ENCODE measurements at places on chromosomes 6 and 20.

GRCh38 chr6:98976674-98977385 is 29.1 kb upstream of the FBXL4 start:
- no peak for DNase-seq

DNA sequence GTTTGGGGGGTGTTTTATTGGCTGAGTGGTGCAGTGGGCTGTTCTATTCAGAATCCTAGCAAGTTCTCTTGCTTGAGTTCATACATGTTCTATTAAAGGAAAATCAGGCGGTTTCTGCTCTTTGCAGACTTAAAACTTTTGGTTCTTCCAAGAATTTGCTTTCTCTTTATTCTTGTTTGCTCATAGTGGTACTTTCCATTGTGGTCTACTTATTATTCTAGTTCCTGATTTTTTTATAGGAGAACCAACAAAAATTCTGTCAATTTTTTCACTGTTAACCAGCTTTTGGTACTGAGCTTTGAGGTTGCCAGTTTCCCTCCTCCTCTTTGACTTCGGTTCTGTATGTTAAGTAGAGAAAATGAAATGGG is 6.7 kb downstream of the AFDN start:
- no peak for DNase-seq

DNA sequence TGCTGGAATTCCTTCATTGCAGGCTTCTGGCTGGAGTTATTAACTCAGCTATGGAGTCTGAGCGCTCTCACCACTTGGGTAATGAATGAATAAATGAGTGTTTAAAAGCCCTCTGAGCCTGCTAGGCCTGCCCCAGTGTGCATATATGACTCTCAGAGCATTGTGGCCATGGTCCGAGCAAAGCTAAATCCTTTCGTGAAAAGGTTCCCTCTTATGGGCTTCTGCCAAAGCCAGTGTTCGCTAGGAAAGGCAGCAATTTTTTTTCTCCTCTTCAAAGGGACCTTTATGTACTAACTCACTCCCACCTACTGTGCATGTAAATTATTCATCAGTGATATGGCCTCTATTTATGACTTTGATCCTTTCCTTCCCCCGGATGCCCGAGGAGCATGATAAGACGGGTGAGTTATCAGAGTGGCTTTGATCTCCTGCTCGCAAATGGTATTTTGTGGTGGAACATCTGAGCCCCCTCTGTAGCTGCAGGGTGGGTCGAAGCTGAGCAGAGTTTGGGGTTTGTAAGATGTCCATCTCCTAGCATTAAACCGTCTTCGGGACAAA is 88.6 kb downstream of the LINC00237 start:
- DNase-seq: no peak

- DNase-seq: no peak
Measured at GRCh38 chr20:32960849-32961731, 43.1 kb downstream of the SUN5 start.

- DNase-seq: no peak
Measured at GRCh38 chr6:11491596-11492463, 45.7 kb upstream of the TMEM170B start.

- DNase-seq: no peak
Measured at GRCh38 chr20:56391037-56391436, 978 bp downstream of the AURKA start.

DNA sequence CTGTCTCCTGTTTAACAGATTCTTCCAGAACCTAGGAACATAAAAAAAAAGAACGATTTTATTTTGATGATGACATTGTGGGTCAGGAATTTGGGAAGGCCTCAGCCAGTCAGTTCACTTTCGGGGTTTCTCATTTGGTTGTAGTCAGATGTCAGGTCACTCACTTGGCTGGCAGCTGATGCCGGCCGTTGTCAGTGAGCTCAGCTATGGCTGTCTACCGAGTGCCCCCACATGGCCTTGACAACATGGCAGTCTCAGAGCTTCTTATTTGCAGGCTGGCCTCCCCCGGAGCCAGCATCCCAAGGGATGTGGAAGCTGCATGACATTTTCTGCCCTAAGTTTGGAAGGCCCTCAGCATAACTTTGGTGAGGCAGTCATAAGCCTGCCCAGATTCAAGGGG is 11.5 kb downstream of the RNF217 start:
- no peak for DNase-seq

DNA sequence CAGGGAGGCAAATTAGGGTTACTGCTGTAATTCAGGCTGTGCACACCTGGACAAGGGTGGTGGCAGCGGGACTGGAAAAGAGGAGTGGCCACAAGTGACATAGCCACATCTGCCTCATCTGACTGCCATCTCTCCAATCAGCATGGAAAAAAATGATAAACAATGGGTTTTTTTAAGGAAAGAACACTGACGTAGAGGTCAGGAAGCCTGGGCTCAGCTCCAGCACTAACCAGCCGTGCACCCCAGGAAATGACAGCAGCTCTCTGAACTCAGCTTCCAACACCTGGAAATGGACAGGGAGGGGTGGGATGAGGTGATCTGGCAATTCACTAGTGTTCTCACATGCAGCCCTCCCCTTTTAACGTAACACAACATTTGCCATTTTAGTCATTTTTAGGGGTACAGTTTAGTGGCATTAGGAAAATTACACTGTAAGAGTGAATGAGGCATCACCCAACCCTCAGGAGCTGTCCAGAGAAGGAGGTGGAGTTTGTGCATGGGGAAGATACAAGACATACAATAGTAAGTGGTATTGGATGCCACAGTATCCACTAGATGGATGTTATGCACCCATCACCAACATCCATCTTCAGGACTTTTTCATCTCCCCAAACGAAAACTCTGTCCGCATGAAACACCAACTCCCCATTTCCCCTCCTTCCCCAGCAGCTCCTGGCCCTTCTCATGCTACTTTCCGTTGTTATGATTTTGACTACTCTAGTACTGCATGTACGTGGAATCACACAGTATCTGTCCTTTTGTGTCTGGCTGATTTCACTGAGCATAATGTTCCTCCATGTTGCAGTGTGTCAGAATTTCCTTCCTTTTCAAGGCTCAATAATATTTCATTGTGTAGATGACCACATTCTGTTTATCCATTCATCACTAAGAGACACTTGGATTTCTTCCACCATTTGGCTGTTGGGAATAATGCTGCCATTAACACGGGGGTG is 215.5 kb upstream of the ECI2 start:
- no peak for DNase-seq

DNA sequence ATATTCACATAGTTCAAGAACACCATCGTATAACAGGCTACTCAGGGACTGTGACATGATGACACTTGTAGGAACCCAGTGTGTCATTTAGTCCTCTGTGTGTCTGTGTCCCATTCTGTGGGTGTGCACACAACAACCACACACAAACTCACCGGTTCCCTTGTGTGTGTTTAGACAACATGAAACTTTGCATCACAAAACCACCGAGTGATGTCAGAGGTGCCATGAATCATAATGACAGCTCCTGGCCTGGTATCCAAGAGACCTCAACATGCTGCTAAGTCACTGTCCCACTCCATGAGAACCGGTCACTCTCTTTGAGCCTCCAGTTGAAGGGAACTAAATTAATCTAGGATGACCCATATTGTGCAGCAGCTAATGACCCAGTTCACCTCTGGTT is 421.3 kb downstream of the PREX1 start:
- no peak for DNase-seq

DNA sequence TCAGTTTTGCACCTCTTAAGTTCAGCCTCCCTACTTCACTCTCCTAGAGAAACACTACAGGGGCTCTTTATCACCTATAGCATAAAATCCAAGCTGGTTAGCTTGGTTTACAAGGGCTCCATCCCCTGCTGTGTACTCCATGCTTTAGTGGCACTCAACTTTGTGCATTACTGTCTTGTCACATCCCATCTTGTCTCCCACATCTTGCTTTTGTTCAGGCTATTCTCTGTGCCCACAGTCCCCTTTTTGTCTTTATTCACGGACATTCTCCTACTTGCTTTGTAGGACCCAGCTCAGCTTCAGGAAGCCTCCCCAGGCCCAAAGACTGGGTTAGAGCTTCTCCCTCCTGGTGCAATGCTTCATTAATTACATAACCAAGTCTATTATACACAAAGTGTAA is 107.9 kb upstream of the SPACA1 start:
- DNase-seq: no peak

DNA sequence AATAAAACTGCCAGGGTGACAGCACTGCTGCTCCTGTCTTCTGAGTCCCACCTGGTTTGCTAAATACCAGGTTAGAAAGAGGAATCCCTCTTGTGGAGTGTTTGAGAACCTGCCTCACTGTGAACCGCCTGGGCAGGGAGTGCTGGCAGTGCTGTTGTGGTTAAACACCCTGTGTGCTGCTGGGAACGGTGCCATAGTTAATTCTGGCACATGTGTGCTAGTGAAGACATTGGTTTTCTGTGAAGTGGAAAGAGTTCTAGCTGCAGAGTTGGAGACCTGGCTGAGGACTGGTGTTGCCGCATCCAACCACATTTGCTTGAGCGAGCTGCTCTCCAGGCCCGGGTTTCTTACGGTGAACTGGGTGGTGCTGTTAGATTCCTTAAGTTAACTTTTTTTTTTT is 72.7 kb downstream of the IGF2R start:
- DNase-seq: no peak

DNA sequence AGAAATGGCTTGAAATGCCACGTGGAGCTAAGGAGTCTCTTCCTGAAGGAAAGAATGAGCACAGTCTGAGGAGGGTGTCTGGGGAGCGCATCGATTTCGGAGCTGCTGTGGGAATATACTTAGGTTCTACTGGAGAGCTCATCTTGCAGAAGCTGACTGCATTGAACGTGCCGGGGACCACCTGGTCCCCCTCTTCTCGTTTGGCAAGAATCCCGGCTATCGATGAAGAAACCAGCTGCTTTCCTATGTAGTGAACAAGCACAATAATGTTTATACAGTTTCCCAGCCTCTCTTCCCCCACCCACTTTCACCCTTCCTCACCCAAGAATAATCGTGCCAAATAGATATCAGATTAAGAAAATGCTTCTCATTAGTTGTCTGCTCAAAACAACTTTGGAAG is 242.5 kb downstream of the PACRG start:
- DNase-seq: no peak

- no peak for DNase-seq
Measured at GRCh38 chr6:39214846-39215639, 14.2 kb downstream of the KCNK5 start.

DNA sequence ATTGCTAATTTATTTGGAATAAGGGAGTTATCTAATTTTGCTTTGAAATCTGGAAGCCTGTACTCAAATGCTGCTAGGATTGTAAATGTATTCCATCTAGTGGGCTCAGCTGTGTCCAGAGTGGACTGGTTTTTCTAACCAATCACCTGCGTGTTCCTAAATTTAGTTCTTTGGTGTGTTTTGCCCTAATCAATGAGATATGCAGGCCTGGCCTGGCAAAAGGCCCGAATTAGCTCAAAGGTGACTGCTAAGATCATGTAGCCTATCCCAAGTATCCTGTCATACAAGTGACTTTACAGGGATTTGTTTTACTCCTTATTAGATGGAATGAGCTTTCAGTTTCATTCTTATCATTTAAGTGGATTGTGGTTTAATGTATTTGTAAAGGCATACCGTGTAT is 51.3 kb upstream of the ARMC2 start:
- DNase-seq: no peak

- no peak for DNase-seq
Measured at GRCh38 chr6:169961772-169962561, 210.5 kb downstream of the ERMARD start.

DNA sequence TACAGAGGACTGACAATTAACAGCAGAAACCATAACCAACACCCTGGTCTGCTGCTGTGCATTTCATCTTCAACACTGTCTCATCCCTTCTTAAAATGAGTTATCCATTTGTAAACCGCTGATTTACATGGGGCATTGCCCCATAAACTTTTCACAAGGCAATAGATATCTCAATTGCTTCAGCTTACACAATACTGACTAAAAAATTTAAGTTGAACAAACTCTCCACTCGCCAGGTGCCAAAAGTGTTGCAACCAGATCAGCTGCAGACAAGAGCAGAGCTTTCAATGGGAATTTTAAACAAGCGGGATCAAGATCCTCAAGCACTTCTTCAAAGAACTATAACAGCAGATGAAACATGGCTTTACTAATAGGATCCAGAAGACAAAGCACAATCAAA is 183.0 kb downstream of the TASP1 start:
- DNase-seq: no peak

- no peak for DNase-seq
Measured at GRCh38 chr6:11761744-11762620, 16.6 kb downstream of the ADTRP start.

DNA sequence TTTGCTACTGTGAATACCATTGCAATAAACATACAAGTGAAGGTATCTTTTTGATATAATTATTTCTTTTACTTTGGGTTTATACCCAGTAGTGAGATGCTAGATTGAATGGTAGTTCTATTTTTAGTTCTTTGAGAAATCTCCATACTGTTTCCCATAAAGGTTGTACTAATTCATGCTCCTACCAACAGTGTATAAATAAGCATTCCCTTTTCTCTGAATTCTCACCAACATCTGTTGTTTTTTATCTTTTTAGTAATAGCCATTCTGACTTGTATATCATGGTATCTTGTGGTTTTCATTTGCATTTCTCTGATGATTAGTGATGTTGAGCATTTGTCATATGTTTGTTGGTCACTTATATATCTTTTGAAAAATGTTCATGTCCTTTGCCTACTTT is 183.6 kb upstream of the LRFN2 start:
- no peak for DNase-seq

DNA sequence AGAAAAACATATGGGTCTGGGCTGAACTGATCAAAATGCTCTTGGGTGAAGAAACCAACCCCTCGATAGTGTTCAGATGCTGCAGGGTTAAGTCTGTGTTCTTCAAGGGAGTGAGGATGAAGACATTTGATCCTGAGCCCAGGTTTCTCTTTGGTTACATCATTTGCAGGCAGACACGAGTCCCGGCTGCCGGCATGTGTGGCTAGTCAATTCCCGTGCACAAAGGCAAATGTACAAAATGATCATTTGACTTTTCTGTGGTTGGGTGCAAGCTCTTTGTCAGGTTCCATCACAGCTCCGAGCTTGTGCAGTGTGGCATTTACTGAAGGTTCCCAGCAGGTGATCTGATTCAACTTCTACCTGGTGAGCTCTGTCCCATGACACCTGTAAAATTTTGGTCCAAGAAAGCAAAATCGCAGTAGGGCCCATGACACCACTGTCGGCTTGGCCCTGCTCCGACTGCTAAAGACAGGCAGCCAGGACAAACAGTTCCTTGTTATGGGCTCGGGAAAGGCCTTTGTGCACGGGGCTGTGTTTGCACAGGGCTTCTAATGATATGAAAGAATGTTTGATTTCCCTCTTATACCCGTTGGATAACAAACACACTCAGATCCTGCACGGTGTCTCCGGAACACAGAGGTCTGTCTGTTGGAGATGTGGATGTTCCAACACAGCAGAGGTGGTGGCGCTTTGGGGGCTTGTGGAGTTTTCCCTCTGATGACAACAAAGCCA is 46.9 kb downstream of the GJA10 start:
- DNase-seq: no peak

DNA sequence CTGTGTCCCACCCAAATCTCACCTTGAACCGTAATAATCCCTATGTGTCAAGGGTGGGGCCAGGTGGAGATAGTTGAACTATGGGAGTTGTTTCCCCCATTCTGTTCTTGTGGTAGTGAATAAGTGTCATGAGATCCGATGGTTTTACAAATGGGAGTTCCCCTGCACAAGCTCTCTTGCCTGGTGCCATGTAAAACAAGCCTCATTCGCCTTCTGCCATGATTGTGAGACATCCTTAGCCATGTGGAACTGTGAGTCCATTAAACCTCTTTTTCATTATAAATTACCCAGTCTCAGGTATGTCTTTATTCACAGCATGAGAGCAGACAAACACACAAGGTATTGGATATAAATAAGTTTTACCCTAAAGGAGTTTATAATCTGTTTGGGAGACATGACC is 121.2 kb downstream of the MMUT start:
- no peak for DNase-seq

- DNase-seq: no peak
Measured at GRCh38 chr20:18926965-18927364, 113.4 kb downstream of the SCP2D1 start.
